WTC11 (cell line): ENCODE measurements at places on chromosomes 16 and 17. TPM values are rescaled to one million over a fixed set of nuclear protein-coding genes. Genes with fewer than 3 reads are reported as not detected.

- DNase-seq = no peak
Observed at GRCh38 chr16:14409563-14409962, 220.5 kb downstream of the PARN start.

- no peak for DNase-seq
Observed at GRCh38 chr16:54212893-54213292, 73.7 kb downstream of the IRX3 start.

- DNase-seq = no peak
Observed at GRCh38 chr16:65200156-65200773, 78.4 kb upstream of the CDH11 start.

DNA sequence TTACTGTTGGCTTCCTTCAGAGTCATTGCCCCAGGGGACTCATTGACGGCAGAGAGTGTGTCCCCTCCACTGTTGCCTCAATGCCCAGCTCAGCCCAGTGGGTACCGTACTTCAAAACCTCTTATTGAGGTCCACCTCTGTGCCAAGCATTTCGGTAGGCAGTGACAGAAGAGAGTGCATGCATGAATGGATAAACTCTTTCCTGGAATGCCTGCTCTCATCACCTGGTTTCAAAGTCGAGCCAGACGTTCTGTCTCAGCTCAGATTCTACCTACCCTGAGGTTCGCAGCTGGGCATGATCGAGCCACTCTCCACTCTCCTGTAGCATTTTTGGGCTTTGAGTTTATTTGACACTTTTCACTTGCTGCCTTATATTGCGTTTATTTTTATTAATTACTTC is 647.0 kb downstream of the MAF start:
- no peak for DNase-seq

- DNase-seq = no peak
Observed at GRCh38 chr17:61259360-61259759, 140.3 kb upstream of the TBX2 start.

DNA sequence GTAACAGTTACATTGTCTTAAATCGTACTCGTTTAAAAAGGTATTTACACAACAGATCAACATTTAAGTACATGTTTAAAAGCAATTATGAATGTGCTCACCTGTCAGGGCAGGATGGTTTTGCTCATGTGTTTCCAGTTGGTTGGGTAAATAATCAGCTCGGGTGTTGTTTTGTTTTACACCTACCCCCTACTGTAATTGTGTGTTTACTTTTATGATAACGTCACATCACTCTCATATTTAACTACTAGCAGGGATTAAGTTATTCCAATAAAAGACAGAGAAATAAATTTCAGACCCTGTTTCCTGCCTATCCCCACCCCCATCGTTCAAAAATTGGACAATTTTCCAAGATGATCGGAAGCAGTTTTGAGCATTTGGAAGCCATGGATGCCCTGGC is 390.2 kb downstream of the SEC14L1 start:
- DNase-seq = no peak

The ABCA8 gene
- 0.15 to 0.25 TPM (median 0.21 TPM) in 3 replicates for total RNA-seq

The EFNB3 gene
- 14.3 to 14.7 TPM (median 14.5 TPM) in 3 replicates for total RNA-seq

DNA sequence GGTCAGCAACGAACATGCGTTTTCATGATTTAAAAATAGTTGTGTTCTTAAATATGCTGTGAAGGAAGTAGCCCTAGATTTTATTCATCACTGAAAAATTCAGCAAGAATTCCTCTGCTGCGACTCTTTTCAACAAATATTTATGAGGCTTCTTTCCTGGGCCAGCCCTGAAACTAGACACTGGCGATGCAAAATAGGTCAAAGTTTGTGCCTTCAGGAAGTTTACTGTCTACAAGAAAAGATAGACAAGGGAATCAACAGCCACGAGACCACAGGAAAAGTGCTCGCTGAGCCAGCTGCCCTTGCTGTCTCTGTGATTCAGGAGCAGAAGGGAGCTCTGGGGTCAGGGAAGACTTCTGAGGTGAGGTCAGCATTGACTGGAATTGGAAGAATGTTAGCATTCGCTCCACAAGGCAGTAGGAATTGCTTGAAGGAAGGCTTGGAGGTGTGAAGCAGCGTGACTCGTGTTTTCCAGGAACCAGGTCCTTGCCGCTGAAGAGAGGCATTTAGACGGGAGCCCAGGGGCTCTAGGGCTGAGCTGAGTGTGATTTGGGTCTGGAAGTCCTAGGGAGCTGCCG is 1.9 kb upstream of the RPL26 start:
- DNase-seq = peak; percentile 23

The NLRC3 gene
- total RNA-seq = 0.23 to 0.66 TPM (median 0.26 TPM) in 3 replicates

DNA sequence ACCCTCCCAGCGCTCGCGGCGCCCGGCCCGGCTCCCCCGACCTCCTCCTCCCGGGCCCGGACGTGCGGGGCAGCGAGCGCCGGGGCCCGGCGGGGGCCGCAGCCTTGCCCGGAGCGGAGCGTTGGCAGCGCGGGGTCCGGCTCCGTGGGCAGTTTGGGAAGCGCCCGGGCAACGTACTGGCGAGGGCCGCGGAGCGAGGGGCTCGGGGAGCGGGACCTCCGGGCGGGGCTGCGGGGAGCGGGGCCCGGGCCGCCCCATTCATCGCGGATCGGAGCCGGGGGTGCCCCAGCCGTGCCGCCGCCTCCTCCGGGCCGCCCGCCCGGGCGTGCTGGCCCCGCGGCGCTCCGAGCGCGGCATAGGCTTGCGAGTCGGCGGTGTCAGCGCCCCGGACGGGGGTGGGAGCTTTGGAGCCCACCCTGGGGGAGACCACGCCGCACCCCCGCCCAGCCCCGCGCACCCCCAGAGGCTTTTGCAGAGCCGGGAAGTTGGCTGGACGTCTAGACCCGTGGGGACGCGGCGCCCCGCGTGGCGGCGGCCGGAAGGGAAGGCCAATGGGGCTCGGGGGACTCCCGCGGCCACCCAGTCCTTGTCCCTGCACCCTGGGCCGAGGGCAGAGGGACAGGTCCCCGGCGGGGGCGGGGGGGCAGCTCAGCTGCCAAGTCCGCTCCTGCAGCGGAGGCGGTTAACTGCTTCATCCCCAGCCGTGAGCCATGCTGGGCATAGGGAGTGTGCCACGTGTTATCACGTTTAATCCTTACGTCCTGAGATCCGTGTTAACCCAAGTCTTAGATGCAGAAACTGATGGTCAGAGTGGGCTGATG is 852 bp downstream of the ZNF469 start:
- DNase-seq = peak; percentile 51

GRCh38 chr16:15427648-15428239 is 6.6 kb upstream of the BMERB1 start:
- DNase-seq = no peak

The NPIPB4 gene
- total RNA-seq = 56.8 to 64.3 TPM (median 58.5 TPM) in 3 replicates

- no peak for DNase-seq
Observed at GRCh38 chr16:1743376-1744337, 27.7 kb downstream of the NME3 start.

DNA sequence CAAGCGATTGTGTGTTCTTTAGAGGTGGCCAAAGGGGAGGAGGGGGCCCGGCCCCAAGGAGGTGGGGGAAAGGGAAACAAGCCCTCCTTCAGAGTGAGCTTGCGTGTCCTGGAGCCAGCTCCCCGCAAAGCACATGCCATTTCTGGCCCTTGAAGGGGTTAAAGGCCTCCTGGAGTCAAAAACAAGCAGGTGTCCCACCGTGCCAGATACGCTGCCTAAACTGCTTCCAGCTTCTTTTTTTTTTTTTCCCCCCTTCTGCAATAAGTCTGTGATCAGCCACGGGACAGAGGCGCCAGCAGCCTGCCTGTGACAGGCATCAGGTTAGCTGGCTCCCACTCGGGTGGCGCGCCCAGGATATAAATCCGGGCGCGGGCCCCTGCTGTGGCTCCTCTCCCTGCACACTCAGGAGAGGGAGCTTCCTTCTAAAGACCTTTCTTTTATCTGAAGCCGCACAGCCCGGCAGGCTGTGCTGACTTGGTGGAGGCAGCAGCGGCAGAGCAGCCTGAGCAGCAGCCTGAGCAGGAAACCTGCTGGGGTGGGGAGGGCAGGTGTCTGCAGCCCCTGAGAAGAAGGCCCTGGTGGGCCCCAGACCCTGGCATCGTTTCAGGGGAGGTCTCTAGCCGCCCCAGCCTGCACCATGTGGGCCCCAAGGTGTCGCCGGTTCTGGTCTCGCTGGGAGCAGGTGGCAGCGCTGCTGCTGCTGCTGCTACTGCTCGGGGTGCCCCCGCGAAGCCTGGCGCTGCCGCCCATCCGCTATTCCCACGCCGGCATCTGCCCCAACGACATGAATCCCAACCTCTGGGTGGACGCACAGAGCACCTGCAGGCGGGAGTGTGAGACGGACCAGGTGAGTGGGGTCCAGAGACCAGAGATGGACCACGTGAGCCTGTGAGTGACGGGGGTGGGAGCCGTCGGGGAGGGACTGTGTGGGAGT is at the start of gene WFIKKN2:
Gene WFIKKN2, plus strand, starts transcription at position 286 of the 934 bp plus-strand sequence. Its CDS starts 352 bp downstream, at position 638.
- DNase-seq = no peak

The WFDC1 gene
- 0.32 to 0.50 TPM (median 0.41 TPM) in 3 replicates for total RNA-seq

- no peak for DNase-seq
Observed at GRCh38 chr17:19799796-19800195, 51.7 kb upstream of the ALDH3A1 start.

DNA sequence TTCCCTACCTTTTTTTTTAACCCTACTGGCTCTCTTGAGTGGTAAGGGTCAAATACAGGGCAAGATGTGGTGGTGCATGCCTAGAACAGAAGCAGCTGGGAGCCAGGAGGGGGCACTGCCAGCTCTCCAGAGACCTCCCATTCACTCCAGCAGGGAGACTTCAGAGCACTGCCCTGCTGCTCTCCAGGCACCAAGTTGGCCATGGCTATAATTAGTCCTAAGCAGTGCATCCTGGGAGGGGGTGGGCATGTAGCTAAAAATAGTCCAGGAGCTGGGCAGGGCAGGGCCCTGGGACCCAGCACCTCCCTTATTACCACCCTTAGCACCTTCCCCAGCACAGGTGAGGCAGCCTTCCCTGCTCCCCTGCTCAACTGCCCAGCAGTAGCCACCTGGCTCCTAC is 3.5 kb downstream of the CORO6 start:
- no peak for DNase-seq

- DNase-seq = no peak
Observed at GRCh38 chr17:4986403-4986802, 1.1 kb downstream of the CAMTA2 start.

DNA sequence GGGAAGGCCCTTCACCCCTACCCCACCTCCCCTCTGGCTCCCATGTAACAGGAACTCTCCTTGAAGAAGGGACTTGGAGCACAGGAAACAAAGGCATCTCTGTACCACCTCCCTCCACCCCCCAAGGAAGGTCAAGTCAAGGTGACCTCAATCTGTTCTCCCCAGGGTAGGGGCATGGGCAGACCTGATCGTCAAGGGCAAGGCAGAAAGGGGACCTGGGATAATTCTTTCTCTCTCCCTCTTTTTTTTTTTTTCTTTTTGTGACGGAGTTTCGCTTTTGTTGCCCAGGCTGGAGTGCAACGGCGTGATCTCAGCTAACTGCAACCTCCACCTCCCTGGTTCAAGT is 4.3 kb upstream of the STAT5A start:
- DNase-seq = no peak

The GSG1L gene
- 0.21 to 0.55 TPM (median 0.28 TPM) in 3 replicates for total RNA-seq

The TRPV2 gene
- total RNA-seq = 3.5 to 4.9 TPM (median 4.3 TPM) in 3 replicates

- no peak for DNase-seq
Observed at GRCh38 chr16:74700116-74700437, 585 bp downstream of the MLKL start.

GRCh38 chr17:78959803-78960202 is 19.9 kb downstream of the LGALS3BP start:
- no peak for DNase-seq

The DPEP2 gene
- 0.13 to 0.25 TPM in 2 of 3 replicates, not detected in the other for total RNA-seq

GRCh38 chr16:74760007-74760767 is 14.4 kb downstream of the FA2H start:
- DNase-seq = no peak

DNA sequence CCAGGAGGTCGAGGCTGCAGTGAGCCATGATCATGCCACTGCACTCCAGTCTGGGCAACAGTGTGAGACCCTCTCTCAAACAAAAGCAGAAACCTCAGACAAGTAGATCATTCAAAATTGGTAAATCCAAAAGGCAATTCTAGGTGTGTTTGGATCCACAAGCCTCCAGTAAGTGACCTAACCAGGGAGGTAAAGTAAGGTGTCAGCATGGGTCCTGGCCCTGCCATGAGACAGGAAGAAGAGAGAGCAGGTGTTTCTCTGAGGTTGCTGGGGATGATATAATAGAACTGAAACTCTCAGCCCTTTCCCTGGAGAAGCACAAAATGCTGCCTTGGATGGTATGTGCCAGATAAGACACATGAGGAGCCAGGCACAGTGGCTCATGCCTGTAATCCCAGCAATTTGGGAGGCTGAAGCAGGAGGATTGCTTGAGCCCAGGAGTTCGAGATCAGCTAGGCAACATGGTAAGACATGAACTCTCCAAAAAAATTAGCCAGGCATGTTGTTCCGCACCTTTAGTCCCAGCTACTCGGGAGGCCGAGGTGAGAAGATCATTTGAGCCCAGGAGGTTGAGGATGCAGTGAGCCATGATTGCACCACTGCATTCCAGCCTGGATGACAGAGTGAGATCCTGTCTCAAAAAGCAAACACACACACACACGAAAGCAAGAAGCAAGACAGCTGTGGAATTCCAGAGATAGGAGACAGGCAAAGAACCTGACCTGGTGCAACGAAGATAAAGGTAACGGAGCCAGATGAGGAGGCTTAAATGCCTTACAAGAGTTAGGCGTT is 6.5 kb downstream of the TM4SF5 start:
- no peak for DNase-seq

The NAGS gene
- total RNA-seq = 6.1 to 8.6 TPM (median 7.6 TPM) in 3 replicates

GRCh38 chr16:80113873-80114574 is 426.8 kb upstream of the DYNLRB2 start:
- DNase-seq = no peak

GRCh38 chr17:36674278-36674650 is 72.9 kb downstream of the MRM1 start:
- DNase-seq = no peak
